ENCODE measurements at places on chromosomes 1 and 21.

GRCh38 chr1:22600071-22600816 lies 36.2 kb upstream of the C1QA start:
- DNase-seq, result no peak

GRCh38 chr1:208569181-208569580 lies 325.0 kb upstream of the PLXNA2 start:
- DNase-seq, result no peak

DNA sequence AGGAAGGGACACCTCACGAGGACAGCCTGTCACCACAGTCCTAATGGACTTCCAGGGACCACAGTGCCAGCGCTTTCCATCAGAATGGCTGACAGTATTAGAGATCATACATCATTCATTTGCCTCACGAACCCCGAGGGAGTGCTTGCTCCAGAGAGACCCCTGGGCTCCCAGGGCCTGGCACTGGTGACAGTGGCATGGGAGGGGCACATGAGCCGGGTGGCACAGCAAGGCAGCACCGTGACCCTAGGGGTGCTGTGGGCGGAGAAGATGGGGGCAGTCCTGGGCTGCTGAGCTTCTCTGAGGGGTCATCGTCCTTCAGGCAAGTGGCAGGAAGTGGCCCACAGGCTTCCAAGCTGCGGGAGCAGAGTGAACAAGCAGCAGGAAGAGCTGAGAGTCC lies 16.4 kb upstream of the TSPEAR start:
- DNase-seq, result no peak

GRCh38 chr1:217052626-217053025 lies 329.4 kb upstream of the ESRRG start:
- no peak for DNase-seq

- no peak for DNase-seq
Measured at GRCh38 chr1:111909030-111909429, 80.4 kb downstream of the KCND3 start.

Measured in fibroblast of skin of back (primary cell).